Cardiac muscle cell (in vitro differentiated cells and primary cell): ENCODE measurements at places on chromosomes 6 and 20.

DNA sequence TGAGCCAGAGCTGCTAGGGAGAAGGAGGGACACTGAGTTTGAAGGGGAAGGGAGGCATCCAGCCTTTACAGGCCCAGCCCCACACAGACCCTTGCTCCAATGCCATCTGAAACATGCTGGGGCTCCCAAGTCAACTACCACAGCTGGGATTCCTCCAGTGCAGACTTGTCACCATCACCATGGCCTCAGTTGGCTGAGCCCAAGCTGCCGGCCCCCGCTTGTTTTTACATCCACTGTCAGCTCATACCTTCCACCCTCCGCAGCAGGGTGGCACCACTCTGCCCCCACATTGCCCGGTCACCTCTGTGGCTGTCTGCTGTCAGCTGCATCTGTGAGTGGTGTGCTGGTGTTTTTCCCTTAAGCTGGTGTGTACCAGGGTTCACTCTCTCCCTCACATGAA, 26.1 kb downstream of the GFOD1 start:
- no peak for DNase-seq

DNA sequence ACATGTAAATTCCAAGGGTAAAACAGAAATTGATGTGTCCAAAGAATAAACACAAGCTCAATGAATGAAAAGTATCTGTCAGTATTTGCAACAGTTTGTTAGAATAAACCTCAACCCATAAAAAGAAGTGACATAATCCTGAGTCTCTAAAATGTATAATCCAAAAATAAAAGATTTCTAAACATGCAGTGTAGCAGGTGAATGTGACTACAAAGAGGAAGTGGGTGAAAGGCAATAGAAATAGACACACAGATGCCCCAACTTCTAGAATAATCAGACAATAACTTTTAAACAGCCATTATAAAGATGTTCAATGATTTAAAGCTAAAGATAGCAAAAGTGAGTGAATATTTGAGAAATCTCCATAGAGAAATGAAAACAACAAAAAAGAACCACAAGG, 1009.2 kb upstream of the GJE1 start:
- no peak for DNase-seq

GRCh38 chr6:85675030-85675819, 32.5 kb upstream of the SYNCRIP start:
- DNase-seq: no peak

GRCh38 chr6:146472918-146473317, 70.7 kb upstream of the RAB32 start:
- DNase-seq: no peak

DNA sequence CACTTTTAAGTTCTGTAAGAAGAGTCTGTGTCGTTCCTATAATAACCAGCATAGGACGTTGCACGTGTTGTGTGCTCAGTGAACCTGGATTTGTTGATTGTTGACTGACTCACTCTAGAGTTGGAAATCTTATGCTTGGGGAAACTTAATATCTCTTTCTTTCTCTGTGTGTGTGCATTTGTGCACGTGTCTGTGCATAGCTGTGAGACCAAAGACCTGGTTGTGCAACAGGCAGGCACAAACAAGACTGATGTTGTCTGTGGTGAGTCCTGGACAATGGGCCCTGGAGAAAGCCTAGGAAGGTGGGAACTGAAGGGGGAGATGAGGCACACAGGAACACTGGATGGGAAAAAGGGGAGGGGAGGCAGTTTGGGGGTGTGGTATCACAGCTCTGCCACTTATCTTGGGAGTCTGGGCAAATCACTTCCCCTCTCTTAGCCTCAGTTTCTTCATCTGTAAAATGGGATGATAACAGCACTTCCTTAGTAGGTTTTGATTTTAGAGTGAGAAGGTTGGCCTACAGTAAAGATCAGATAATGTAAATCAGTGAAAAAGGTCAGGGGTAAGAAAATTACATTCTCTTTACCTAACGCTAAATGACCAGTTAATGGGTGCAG, 8.4 kb downstream of the CD40 start:
- no peak for DNase-seq

- no peak for DNase-seq
These were observed 3.9 kb upstream of the TEAD3 start for GRCh38 chr6:35500782-35501181.

GRCh38 chr6:138909511-138909910, 78.5 kb downstream of the REPS1 start:
- DNase-seq: no peak

- no peak for DNase-seq
These were observed 171.6 kb downstream of the ADGB start for GRCh38 chr6:146770275-146770964.

- no peak for DNase-seq
These were observed 33.9 kb upstream of the SGK1 start for GRCh38 chr6:134351615-134352474.
